Hematopoietic multipotent progenitor cell treated with erythropoietin and hydrocortisone succinate and interleukin-3 and kit ligand, for 17 days (in vitro differentiated cells): ENCODE measurements at places on chromosomes 3 and 15.

DNA sequence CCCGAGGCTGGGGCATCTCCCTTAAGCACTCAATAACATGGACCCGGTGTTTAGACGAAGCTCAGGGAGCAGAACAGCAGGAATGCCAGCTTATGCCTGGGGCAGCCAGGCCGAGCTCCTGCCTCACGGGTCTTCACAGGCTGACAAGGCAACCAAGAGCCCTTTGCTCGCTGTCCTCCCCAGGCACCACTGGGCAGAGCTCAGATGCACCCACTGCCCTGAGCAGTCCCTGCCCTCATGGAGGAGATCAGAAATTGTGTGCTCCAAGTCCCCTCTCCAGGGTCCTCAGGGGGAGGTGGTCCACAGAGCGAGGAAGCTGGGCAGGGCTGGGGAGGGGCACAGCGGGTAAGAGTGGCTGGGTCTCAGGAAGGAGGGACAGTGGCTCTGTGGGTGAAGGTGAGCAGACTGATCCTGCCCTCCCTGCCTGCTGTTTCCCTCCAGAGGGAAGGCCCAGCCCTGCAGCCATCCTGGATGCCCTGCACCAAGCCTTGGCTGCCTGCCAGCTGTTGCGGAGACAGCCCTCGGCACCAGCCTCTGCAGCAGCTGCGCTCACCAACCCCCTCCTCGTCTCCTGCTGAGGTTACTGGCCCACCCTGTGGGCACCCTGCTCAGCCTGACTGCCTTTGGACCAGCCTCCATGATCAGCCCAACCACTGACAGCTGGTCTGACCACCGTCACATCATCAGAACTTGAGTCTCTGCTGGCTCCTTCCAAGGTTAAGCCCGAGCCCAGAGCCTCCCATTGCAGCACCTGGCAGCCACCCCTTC, 21.1 kb upstream of the GP9 start:
- peak; percentile 32 for DNase-seq

DNA sequence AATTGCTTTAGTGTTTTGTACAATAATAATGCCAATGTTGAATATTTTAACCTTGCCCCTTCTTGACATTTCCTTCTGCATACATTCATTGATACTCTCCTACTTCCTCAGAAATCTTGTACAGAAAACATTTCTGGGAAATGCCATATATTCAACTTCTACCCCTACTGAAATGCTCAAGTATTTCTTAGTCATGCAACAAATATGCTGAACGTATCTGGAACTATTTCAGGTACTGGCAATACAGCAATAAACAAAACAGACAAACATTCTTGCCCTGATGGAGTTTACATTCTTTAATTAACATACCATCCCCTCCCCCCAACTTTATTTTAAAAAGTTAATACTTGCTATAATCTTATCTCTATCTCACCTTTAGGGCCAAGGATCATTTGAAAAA, 147.2 kb downstream of the STAG1 start:
- no peak for DNase-seq

DNA sequence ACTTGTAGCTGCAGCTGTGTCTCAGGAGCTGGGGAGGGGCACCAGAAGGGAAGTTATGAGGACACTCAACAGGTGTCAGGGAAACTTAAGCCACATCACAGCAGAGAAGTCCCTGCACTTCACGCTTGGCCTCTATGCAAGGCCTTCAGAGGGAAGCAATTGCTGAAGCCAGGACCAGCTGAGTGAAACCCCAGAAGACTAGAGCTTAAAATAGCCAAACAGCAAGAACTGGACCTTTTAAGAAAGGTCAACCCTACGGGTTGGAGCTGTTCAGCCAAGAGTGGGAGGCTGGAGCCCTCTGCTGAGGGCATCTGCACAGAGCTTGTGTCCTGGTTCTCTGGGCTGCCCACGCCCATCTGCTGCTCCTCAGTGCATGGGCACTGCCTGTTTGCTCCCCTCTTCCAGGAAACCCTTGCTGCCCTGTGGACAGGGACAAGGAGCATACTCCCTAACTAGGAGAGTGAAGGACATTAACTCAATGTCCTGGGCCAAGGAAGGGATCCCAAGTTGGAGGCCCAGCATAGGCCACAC, 3.9 kb upstream of the GRAMD2A start:
- DNase-seq = no peak

DNA sequence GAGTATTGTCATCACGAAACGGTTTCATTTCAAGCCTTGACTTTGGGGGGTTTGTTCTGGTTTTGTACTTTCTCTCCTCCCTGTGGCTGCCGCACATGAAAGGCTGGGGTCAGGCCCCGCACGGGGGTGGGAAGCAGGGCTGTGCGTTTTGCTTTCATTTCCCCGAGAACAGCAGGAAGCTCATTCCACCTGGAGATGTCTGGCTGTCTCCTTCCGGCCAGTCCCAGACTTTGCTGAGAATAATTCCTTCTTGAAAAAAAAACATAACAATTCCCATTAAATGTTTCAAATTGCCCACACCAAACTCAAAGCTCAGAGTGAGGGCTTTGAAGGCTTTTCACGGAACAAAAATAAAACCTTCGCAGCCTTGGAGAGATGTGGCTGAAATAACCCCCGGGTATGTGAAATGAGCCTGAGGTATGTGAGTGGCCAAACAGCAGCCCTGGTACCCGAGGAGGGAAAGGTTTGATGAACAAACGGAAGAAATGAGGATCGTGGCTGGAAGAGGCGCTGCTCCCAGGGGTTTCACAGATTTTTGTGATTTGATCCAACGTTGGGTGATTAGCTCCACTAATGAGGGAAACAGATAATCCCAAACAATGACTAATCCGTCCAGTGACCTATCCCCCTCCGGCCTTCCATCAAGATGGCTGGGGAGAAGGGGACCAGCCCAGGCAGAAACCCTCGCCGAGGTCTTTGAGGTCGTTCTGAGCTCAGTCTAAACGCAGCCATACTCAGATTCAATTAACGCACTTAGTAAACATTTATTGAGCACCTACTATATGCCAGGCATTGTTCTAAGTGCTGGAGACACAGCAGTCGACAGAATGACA, 126.9 kb upstream of the MEF2A start:
- no peak for DNase-seq

DNA sequence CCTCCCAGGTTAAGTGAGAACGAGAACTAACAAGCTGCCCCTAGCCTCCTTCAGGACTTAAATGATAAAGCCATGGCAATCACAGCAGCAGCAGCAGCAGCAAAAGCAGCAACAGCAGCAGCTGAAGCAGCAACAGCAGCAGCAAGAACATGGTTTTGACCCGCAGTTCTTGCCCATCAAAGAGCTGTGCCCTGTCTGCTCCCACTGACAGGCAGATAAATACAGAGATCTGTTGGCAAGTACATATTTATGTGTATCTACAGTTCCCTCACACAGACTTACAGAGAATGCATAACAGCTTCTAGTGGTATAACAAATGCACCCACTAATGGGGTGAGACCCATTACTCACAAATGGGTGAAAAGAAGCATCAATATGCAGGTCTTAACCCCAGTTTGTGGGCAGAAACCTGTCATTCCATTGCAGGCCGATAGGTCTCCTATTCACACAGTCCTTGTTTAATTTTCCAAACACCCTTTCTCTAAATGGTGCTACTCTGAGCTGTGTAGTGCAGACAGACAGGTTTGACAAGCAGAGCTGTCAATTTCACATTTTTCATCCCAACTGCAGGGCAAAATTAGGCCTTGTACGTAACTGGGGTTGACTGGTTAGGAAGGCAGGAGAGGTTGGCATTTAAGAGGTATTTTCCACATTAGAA, 316.3 kb downstream of the TIGIT start:
- DNase-seq = no peak

DNA sequence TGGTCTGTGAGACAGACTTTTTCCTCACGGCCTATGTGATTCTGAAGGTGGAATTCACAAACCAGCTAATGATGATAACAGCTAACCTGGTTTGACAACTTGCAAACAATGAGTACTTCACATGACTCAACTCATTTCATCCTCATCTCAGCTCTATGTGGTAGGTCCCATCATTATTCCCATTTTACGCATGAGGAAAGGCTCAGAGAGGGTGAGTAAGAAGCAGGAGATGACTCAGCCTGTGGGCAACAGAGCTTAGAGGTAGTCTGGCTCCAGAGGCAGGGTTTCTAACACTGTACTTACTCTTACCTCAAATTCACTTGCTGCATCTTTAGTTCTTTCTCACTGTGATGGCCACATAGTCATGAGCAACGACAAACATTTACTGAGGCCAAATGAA, 25.8 kb upstream of the PSMD6 start:
- DNase-seq = no peak

GRCh38 chr3:87733671-87734367, 325.0 kb downstream of the CGGBP1 start:
- DNase-seq = no peak

DNA sequence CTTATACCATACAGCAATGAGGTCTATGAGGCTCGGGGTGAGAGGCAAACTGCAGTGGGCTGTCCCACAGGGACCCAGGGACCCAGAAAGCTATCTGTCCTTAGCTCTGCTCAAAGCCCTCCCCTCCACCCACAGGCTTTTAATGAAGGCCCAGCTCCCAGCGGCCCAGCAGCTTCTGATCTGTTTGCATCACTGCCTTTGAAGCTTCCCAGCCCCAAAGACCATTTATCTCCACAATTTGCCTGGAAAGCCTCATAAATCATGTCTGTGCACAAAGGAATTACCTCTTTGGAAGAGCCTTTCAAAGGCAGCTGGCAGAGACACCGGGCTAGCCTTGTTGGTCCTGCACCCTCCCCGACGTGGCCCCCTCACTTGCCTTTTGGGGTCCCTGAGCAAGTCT, 123.9 kb downstream of the RAB11A start:
- DNase-seq = no peak

- no peak for DNase-seq
Observed at GRCh38 chr15:55993804-55994560, 570 bp upstream of the NEDD4 start.

DNA sequence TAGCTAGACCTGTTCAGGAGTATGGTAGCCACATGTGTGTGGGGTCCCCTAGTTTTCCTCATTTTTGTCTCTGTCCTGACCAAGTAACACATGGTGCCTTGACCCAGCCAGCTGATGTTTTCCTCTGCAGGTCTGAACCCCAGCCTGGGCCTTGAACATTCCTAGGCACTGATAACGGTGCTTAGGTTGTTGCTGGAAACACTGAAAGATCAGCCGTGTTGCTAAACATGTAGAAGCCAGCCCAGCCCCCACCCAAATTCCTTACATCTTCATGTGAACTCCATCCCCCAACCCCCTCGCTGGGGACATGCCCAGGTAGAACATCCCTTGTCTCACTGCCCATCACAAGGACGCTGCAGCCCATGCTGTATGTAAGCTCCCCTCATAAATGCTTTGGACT, 18.7 kb downstream of the RTP3 start:
- DNase-seq = no peak

DNA sequence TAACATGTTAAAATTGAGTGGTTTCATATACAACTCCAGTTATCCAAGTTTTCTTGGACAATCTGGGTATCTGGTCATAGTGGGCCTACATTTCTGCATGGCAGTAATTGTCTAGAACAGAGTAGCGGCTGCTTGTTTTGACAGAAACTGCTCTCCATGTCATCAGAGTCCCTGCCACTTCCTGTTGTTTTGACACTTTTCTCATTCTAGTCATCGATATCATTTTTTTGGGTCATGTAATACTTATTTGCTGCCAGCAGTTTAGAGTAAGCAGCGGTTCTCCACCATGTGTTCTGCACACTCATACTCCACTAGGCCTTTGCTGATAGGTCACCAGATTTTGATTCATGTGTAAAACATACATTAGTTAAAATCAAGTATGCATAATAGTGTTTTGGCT, 81.5 kb downstream of the SLC25A26 start:
- DNase-seq = no peak

DNA sequence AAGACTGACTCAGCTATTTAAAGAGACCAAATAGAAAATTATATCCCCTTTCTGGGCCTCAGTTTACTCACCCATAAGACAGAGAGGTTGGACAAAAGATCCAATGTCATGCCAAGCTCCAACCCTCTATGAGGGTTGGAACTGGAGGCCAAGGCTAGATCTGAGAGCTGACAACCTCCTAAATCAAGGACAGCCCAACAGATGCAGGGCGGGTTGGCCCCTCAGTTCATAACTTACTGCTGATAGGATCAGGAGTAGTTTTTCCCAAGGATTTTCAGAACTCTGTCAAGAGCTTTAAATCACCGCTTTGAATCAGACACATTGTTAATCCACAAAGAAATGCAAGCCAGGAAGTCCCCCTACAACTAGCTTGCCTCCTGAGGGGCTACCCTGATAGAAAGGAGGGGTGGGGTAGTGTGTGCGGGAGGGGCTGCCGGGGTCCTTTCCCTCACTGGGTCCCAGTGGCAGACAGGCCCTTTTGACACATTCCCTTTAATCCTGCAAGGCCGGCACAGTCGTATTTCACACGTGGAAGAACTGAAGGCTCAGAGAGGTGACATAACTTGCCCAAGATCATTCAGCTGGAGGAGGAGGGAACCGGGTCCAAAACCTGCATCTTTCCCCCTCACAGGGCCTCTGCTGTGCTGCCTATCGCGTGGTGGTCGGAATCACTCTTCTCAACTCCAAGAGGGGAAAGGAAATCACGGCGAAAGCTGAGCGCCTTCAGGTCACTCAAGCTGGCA, 21.4 kb downstream of the BMF start:
- DNase-seq = no peak

- DNase-seq = no peak
Observed at GRCh38 chr3:121064121-121064520, 156.1 kb downstream of the STXBP5L start.

DNA sequence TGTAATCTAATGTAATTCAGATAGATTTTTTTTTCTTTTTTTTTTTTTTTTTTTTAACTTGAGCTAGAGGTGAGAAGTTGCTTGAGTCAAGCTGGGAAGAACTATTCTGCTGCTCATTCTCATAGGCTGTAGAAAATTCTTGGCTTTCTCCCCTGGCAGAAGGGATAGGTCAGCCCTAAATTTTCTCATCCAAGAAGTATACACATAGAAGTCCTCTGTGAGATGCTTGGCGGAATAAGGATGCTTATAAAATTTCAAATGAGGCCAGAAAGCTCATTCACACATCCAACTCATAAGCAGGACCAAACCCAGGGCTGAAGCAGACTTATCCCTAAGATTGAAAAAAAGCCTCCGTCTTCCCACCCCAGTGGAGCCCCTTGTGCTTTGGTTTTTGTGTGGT, 572.5 kb downstream of the SQOR start:
- DNase-seq = no peak

GRCh38 chr3:126721246-126721645, 17.2 kb downstream of the CHCHD6 start:
- no peak for DNase-seq

GRCh38 chr3:132344666-132345280, 27.6 kb downstream of the ACP3 start:
- DNase-seq = no peak

- DNase-seq = no peak
Observed at GRCh38 chr3:120013481-120013880, 80.8 kb downstream of the GSK3B start.

DNA sequence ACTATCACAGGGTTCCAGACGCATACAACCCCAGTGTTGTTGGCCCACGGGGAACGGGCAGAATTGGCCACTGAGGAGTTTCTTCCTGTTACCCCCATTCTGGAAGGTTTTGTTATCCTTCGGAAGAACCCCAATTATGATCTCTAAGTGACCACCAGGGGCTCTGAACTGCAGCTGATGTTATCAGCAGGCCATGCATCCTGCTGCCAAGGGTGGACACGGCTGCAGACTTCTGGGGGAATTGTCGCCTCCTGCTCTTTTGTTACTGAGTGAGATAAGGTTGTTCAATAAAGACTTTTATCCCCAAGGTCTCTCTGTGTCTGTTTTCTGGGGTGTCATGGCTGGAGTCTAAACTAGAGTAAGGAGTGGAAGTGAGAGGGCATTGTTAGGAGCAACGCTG, 5.7 kb upstream of the EIF4G1 start:
- no peak for DNase-seq

GRCh38 chr15:46456456-46456855, 821.6 kb downstream of the SQOR start:
- DNase-seq = no peak
